ENCODE measurements at places on chromosomes 3 and 15.
A peak's percentile ranks its signal among the peaks of the same experiment; 100 is the strongest.

- no peak for DNase-seq
Measured at GRCh38 chr3:55860049-55860721, 373.1 kb upstream of the WNT5A start.

DNA sequence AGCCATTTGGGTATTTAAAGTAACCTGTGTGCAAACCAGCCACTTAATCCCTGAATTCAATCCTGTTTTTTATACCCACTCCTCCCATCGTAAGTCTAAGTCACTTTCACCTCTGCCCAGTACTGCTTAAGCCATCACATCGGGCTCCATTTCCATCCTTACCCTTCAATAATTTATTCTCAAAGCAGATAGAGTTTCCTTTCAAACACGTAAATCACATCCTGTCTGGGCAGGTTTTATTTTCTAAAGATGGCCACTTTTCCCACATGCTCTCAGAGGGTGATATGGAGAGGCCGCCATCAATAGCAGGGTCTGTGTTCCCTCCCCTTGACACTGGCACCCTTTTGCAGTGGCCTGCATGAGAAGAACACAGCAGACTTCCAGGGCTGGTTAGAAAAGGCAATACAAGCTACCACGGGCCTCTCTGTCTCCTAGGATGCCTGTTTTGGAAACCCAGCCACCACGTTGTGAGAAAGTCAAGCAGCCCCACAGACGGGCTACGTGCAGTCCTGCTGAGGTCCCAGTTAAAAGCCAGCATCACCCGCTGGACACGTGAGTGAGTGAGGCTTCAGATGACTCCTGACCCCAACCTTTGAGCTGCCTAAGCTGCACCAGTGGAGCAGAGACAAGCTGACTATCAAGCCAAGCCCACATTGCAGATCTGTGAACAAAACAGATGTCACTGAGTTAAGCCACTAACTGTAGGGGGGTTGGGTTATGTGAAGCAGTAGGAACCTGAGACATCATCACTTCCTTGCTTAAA is 241.8 kb upstream of the SLCO3A1 start:
- DNase-seq = no peak

DNA sequence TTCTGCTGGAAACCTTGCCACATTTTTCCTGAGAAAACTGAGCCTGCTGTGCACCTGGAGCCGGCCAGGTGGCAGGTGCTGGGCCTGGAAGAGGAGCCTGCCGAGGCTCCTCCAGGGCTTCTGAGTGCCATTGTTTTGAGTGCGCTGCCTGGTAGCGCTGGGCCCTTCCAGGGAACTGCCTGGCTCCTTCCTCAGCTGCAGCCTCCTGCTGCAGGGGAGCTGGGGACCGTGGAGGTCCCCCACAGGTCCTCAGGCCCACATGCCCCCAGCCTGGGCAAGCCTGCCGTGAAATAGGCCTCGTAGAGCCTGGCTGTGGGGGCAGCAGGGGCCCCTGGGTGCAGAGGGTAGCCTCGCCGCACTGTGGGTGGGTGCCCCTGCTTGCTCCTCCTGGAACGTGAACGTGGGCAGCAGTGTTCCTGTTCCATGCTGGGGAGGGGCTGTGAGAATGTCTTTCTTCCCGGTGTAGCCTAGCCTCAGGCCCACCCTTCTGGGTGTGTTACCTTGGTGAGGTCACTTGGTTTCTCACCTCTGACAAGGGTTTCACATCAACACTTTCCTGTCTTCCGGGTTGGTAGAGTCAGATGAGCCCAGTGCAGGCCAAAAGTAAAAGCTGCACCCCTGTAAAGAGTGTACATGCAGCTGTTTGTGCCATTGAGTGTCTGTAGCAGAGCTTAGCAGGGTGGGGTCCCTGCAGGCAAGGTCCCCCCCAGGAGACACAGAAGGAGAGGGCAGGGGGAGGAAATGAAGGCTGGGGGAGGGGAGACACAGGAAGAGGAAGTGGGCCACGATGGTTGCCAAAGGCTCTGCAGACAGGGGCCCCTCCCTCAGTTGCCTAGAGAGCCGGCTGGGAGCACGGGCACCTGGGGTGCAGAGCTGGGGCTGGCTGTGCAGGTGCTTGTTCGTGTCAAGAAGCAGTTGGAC is 34.5 kb downstream of the KLF13 start:
- peak; percentile 74 for DNase-seq

GRCh38 chr3:100169201-100169920 is 55.1 kb upstream of the FILIP1L start:
- no peak for DNase-seq

GRCh38 chr3:122364490-122364889 is 18.5 kb downstream of the MIX23 start:
- DNase-seq = no peak

DNA sequence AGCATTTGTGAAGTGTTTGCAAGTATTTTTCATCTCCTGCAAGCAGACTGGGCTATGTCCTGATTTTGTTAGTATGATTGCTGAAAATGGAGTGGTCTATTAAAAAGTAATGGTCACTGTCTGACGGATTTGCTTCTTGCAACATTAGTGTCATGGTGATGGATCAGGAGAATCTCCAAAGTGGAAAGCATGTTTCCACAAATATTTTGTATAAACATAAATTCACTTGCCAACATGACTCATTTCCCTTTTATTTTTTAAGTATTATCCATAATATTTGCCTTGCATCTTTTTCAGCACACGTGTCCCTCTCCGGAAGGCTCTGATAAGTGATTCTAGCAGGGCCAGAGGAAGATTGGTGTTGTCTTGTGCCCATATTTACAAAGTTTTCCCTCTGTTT is 27.4 kb upstream of the CACNA2D3 start:
- DNase-seq = no peak

GRCh38 chr3:41405466-41405865 is 206.2 kb downstream of the CTNNB1 start:
- DNase-seq = no peak

GRCh38 chr3:40576396-40576795 is 51.6 kb downstream of the ZNF621 start:
- no peak for DNase-seq

GRCh38 chr15:49200347-49200746 is 30.3 kb downstream of the GALK2 start:
- no peak for DNase-seq
